ENCODE measurements at places on chromosomes 2 and 18.

DNA sequence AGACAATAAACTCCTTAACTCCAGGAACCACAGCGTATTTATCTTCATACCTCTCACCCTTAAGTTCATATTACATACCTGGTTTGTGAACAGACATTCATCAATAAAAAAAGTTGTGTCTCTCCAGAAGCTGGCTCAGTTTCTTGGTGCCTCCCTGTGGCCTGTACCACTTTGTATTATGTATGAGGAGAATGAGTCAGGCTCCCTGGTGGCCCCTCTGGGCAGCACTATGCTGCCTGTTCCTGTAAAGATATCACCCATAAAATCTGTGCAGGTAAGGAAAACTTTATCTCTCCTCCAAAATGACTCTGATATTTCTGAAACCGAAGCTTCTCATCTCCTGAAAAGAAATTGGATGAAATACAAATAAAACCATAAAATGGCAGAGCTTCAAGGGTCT, 198.4 kb upstream of the NT5C1B start:
- no peak for DNase-seq
- no peaks in the 10 kb centered on the region for H3K27me3 ChIP-seq
- no peaks in the 10 kb centered on the region for H3K36me3 ChIP-seq
- no peak overlapping the region for H3K4me3 ChIP-seq
- no peaks in the 10 kb centered on the region for H3K4me1 ChIP-seq
- H3K27ac ChIP-seq: no peak overlapping the region

- H3K27me3 ChIP-seq: no peaks in the 10 kb centered on the region
- no peak overlapping the region for H3K4me3 ChIP-seq
Measured at GRCh38 chr2:3311601-3312000, 66.0 kb downstream of the EIPR1 start.

- no peaks in the 10 kb centered on the region for H3K27me3 ChIP-seq
- peaks cover 69% of the 10 kb centered on the region for H3K4me1 ChIP-seq
- peak overlapping the region; percentile 96 for H3K27ac ChIP-seq
- DNase-seq: no peak
- H3K4me3 ChIP-seq: peak overlapping the region; percentile 98
Measured at GRCh38 chr2:69740502-69740951, 1.4 kb upstream of the ANXA4 start.

DNA sequence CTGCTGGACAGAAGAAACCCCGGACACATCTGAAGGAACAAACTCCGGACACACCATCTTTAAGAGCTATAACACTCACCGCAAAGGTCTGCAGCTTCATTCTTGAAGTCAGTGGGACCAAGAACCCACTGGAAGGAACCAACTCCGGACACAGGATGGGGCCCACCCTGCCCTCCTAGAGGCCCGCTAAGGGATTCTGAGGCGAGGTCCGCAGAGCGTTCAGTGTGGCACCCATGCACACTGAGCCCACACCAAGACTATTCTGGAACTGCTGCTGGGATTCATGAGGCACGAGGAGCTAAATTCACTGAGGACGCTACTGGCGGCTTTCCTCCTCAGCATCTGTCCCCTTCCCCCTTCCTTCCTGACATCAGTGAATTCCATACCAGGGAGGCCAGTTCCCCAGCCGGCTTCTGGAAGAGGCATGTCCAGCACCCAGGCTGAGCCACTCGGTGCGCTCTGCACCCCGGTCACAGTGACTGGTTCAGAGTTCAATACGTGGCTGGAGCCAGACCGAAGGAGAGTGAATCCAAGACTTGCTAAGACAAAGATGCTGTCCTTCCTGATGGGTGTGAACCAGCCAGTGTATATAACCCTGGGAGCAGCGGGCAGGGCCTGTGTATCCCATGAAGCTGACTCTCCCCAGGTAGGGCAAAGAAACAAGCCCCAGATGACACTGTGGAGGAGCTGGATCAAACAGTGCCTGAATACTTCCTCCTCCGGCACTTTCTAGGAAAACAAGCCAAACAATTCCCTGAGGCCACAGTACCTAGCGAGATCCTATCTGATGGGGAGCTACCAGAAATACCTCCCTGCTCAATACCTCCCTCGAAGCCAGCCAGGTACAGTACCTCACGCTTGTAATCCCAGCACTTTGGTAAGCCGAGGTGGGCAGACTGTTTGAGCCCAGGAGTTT, 11.1 kb downstream of the HDAC4 start:
- DNase-seq: no peak
- H3K27me3 ChIP-seq: no peaks in the 10 kb centered on the region
- H3K27ac ChIP-seq: no peak overlapping the region
- no peak overlapping the region for H3K4me3 ChIP-seq
- peaks cover 23% of the 10 kb centered on the region for H3K4me1 ChIP-seq
- peaks cover 47% of the 10 kb centered on the region for H3K36me3 ChIP-seq

DNA sequence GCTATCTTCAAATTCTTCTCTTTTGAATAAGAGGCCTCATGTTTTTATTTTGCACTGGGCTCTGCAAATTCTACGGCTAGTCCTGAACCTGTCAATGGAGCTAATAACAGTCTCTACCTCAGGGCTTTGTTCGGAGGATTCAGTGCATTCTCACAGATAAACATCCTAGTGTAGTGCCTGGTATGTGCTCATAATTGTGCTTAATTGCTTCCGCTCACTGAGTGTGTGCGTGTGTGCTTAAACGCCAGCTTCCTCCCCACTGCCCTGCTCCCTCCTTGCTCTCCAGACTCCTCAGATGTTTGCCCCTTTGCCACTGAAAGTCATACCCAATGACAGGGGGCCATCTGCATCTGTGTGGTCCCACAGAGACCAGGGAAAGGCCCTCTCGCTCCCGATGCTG, 6.7 kb downstream of the GYPC start:
- no peak overlapping the region for H3K27ac ChIP-seq
- no peak for DNase-seq
- no peaks in the 10 kb centered on the region for H3K27me3 ChIP-seq
- H3K4me1 ChIP-seq: peaks cover 45% of the 10 kb centered on the region

- H3K4me3 ChIP-seq: no peak overlapping the region
- DNase-seq: no peak
- no peaks in the 10 kb centered on the region for H3K4me1 ChIP-seq
- H3K27me3 ChIP-seq: no peaks in the 10 kb centered on the region
- H3K27ac ChIP-seq: no peak overlapping the region
- no peaks in the 10 kb centered on the region for H3K36me3 ChIP-seq
Measured at GRCh38 chr2:12538138-12538694, 178.5 kb upstream of the TRIB2 start.
